ENCODE measurements at places on chromosomes 4 and X. TPM values are rescaled to one million over a fixed set of nuclear protein-coding genes. Genes with fewer than 3 reads are reported as not detected.

CT45A3 gene
- not detected for polyA plus RNA-seq

DNA sequence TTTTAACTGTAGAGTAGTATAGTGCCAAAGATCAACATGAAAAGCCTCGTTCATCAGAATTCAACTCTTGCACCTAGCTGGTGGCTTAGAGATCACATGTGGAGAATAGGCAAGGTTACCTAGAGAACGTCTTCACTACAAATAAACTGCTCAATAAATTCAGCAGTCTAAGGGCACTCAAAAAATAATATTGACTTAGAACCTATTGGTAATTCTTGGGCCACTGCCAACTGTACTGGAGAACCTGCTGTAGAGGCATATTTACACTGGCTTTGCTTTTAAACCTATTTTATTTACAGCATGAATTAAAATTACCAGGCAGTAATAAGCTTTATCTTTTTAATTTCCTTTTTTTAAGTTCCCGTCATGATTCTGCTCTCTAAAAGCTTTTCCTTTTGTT lies 343.7 kb downstream of the PDHA2 start:
- H3K27me3 ChIP-seq, result no peaks in the 10 kb centered on the region
- H3K4me1 ChIP-seq, result no peaks in the 10 kb centered on the region
- no peak overlapping the region for H3K4me3 ChIP-seq
- H3K27ac ChIP-seq, result no peak overlapping the region
- no peaks in the 10 kb centered on the region for H3K36me3 ChIP-seq

HSD17B13 gene
- 0.30 TPM for polyA plus RNA-seq

UGT2B7 gene
- 90.0 TPM for polyA plus RNA-seq
